ENCODE measurements at places on chromosomes 12 and 14.

DNA sequence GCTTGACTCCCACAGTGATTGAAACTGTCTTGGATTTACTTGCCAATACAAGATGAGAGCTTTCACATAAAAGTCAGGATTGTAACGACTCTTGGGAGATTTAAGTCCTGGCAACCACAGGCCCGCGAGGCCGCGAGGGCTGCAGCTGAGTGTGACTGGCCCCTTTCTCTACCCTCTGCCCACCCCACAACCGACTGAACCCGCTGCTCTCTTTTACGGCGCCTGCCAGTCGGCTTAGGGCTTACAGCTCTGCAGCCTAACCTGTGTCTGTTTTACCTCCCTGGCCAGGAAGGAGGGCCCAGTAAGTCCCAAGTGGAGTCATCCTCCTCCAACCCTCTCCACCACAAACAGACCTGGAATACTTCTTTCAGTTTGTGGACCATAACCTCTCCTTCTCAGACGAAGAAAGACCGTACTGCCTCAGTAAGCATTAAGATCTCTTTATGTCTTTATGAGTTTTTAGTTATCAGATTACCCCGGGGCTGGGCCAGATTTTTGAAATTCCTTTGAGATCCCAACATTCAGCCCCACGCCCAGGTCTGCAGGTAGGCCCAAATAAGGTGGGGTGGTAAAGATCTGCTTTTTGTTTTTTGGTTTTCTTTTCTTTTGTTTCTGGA, 12.6 kb upstream of the TIGAR start:
- no peak for DNase-seq

DNA sequence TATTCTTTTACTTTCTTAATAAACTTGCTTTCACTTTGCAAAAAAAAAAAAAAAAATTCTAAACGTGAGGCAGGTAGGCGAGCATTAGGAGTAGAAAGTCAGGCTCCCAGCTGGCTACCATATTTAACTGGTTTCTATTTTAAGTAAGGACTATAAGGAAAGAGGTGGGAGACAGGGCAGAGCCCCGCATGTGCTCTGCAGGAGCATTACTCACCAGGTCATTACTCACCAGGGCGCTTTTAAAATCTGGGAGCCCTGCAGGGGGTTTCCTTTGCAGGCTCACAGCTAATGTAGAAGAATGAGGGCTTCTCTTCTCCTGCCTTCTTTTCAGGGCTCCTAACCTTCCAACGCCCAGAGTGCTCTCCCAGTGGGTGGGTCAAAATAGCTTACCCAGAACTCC, 14.0 kb upstream of the DPF3 start:
- no peak for DNase-seq

- DNase-seq, result no peak
These were observed 28.8 kb upstream of the LMO3 start for GRCh38 chr12:16634786-16635185.

- peak; percentile 48 for DNase-seq
These were observed 781.4 kb upstream of the TMEM132C start for GRCh38 chr12:127485528-127485927.

GRCh38 chr12:33546004-33546403, 106.4 kb upstream of the SYT10 start:
- DNase-seq, result no peak

GRCh38 chr12:65229441-65229840, 49.0 kb upstream of the MSRB3 start:
- DNase-seq, result no peak

DNA sequence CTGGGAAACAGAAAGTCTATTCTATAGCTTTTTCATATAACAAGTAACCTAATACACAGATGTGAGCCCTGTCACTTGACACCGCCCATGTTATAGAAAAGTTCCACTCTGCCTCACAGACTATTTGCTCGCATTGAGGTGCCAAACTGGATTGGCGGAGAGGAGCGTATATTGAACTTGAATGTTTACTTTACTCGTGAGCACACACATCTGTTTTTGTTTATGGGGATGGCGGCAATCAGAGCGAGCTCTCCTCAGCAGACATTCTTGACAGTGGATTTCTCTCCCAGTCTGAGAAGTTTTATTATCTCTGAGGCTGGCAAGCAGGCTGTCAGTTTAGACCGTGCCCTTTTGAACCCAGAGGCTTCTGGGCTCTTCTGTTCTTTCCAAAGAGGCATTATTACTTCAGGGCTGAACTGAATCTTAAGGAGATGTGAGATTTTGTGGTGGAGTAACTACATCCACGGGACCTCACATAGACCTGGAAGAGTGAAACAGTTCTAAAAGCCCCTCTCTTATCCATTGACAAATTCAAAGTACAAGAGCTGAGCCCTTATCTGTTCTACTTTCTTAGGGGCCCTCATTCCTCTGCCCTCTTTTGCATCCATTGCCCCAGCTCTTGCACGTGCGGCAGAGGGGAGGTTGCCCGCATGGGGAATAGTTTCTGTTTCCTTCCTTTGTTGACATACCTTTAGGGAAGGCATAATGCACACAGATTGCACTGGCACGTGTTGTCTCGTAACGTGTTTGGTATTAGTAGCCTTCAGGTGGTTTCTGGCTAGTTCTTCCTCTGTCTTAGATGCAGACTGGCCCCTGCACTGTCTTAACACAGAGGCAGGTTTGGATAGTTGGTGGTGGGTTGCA, 68.2 kb downstream of the DRAM1 start:
- no peak for DNase-seq

GRCh38 chr14:94536836-94537235, 24.4 kb upstream of the SERPINA4 start:
- no peak for DNase-seq

GRCh38 chr12:65612440-65612839, 211.8 kb upstream of the HMGA2 start:
- DNase-seq, result no peak

- DNase-seq, result no peak
These were observed 89.7 kb downstream of the ADGRD1 start for GRCh38 chr12:131043401-131043871.

DNA sequence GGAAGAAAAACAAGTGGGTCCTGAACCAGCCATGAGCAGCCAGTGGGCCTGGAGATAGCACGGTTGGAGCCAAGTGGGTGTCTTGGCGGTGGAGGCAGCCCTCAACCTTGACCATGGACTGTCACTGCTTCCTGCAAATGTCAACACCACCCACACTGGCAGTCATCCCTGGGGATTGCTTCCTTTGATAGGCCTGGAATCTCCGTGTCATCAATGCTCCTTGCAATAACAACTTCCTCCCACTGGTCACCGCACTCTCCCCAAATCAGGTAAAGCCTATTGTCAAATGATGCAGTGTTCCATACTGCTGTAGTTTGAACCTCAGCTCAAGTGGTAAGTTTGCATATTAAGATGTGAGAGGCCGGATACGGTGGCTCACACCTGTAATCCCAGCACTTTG, 129.1 kb downstream of the NTF3 start:
- DNase-seq, result no peak

- DNase-seq, result no peak
These were observed 75.8 kb upstream of the CEP83 start for GRCh38 chr12:94535510-94535921.

DNA sequence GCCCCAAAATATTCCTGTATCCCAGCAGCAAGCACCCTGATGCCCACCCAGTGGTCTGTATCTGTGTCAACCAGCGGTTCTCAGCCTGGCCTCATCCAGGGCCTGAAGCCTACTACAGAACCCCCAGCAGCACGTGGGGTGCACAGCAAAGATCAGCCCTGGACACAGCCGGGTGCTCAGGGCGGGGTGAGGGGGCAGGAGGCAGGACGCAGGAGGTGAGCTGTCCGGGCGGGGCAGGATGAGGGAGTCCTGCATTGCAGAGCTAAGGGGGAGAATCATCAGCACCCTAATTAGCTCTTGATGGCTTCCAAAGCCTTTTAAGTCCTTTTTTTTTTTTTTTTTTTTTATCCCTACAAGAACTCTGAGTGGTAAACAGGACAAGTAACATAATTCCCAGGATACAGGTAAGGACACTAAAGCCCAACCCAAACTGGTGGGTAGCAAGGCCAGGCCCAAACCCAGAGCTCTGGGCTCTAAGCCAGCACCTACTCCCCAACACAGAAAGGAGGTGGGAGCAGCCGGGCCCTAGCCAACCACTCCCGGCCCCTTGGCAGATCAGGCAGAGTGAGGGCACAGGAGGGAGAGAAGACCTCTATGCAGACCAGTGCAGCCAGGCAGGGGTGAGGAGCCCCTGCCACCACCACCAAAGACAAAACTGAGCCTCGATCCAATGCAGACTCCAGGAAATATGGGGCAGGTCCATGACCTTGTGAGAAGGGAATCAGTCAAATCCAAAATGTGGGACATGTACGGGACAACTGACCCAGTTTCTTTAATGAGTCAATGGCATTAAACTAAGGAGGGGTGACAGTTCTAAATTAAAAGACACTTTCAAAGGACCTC, 32.3 kb upstream of the EIF5 start:
- DNase-seq, result no peak

DNA sequence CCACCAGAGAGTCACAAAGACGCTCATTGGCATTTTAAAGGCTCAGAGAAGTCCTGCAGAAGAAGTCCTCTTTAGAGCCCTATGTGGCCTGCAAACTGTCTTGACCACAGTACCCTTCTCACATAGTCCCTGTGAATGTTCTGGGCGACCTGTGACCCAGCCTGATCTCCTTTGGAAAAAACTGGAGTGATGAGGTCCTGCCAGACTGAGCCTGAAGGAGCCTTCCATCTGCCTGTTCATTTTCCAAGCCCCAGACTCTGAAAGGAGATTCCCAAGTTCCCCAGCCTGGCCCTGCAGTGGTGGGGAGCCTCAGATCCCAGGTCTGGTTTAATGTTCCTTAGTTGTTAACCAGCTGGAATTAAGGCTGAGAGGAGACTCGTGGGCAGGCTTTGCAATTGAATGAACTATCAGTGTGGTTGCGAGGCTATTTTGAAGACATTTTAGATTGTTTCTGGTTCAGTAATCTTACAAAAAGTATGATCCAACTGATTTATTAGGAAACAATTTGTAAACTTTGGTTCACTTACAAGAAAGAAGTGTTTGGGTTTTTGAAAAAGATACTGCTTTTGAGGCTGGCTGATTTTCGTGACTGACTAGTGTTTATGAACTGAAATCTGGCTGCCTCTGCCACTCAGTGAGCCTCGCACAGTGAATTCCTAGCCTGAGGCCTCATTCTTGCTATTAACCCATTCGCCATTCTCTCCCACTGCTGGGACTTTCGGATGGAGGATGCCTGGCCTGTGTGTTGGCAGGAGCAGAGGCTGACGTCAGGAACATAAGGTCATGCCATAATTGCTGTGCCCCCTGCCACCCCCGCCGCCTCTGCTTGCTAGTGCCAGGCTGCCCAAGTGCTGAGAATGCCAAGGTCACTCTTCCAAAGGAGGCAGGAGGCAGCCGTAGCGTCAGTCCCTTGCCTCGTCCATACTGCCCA, 249.0 kb downstream of the CACNA1C start:
- no peak for DNase-seq

DNA sequence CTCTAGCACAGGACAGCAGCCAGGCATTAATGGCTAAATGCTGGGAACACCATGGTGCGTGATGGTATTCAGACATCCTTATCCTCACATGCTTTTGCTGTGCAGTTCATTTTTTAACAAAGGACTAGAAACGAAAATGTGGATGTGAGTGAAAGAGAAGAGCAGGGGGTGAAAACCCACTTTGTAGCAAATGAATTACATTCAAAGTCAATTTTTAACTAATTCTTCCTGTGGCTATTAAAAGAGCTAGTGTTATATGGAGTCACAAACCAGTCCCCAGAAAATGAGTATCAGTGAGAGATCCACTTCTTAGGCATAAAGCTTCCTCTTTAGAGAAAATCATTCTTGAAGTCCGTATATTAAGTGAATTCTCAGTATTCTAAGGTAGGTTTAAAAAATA, 592.0 kb upstream of the LMO3 start:
- no peak for DNase-seq

GRCh38 chr14:101331661-101332169, 229.6 kb upstream of the DIO3 start:
- DNase-seq, result no peak

- DNase-seq, result peak; percentile 40
These were observed 17.7 kb downstream of the SPPL3 start for GRCh38 chr12:120886199-120887018.

DNA sequence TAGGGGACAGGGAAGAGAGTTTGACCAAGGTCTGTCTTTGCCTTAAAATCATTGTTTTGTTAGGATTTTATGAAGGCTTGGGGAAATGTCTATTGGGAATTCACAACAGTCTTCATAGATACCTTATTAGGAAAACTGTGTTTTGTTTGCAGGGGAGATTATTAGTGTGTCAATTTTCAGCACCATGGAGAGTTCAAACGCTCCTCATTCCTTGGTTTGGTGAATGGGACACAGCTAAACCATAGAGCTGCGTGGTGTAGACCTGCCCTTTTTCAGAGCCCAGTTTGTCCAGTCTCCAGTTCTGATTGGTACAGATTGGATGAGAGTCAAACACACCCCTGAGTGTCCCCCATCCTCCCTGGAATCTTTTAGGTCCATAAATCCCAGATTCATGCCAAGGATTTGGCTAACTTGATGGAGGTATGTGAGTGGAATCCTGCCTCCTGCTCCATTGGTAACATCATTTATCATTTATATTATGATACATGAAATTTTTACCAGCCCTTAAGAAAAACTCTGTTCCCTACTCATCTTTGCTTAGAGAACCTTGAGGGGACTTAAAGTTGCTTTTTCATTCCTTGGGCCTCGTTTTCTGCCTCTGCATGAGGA, 12.0 kb downstream of the NGDN start:
- DNase-seq, result no peak

DNA sequence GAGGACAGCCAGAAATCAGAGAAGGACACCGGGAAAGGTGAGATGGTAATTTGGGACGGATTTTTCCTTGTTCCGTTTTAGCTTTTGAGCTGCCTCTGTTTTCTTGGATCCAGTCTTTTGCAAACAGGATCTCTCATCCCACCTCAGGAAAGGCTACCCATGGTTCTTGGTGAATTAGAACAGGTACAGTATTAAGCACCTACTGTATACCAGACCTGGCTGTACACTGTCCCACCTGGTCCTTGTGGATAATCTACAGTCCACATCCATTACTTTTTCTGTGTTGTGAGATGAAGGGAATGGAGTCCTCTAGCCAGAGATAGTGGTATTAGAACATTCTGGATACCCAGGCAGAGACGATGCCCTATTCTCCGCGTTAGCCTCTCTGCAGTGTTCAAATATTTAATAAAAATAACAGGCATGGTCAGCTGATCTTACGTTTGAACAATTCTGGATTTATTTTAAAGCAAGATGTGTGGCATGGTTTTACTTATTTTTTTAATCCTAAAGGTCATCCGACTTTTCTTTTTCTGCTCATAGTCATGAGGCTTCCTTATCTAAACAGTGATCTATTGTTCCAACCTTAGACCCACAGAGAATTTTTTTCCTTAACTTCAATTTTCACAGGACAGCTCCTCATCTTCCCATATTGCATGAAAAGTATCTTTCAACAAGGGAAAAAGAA, 18.8 kb downstream of the PLXNC1 start:
- DNase-seq, result no peak

- no peak for DNase-seq
These were observed 12.3 kb downstream of the CRACR2A start for GRCh38 chr12:3740480-3741231.

- DNase-seq, result no peak
These were observed 64.1 kb downstream of the RAD51B start for GRCh38 chr14:67883717-67884116.

DNA sequence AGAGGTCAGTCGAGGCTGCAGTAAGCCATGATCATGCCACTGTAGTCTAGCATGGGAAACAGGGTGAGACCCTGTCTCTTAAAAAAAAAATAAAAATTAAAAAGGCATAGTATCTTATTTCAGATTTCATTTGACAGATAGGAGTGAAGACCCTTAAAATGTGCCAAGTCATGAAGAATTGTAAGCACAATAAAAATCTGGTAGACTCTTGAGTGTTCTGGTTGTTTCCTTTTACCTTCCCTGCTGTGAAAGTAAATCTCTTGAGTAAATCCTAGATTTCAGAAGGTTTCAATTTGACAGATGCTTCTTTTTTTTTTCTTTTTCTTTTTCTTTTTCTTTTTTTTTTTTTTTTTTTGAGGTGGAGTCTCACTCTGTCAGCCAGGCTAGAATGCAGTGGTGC, 109.0 kb downstream of the ESR2 start:
- peak; percentile 24 for DNase-seq

Data from activated CD4-positive, alpha-beta T cell treated with anti-CD3 and anti-CD28 coated beads, Interleukin-2, Interleukin-4, amounts not matched to agents 100 ng/mL and 50 ng/mL, durations not matched to agents 16 hours and 8 hours (primary cell).